Stimulated activated CD8-positive, alpha-beta memory T cell treated with anti-CD3 and anti-CD28 coated beads, Interleukin-12 subunit alpha, Interleukin-12 subunit beta, amount 100 ng/mL, for 1 hour (primary cell): ENCODE measurements at places on chromosomes 4 and X.

- DNase-seq = no peak
These were observed 19.0 kb downstream of the NKX6-1 start for GRCh38 chr4:84480082-84480481.

GRCh38 chr4:18403327-18403726 lies 381.8 kb upstream of the LCORL start:
- no peak for DNase-seq

DNA sequence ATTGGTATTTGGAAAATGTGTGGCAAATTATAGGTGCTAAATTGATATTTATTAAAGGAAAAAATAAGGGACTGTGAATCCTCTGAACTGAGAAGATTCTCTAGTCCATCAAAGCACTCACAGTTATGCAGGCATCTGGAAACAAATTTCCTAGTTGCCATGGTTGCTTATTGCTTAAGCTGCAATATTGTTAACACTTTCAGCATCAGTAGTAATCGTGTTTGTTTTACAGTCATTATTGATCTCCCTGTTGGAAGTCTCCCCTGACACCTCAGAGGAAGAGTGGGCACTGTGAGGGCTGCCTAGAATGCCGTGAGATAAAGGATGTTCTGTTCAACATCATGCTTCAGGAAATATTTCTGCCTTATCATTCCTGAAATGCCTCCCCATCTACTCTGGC lies 2004.3 kb upstream of the ADGRL3 start:
- no peak for DNase-seq

- DNase-seq = no peak
These were observed 9.7 kb upstream of the PLA2G12A start for GRCh38 chr4:109739547-109739946.

GRCh38 chr4:6116696-6117285 lies 83.6 kb downstream of the JAKMIP1 start:
- no peak for DNase-seq

DNA sequence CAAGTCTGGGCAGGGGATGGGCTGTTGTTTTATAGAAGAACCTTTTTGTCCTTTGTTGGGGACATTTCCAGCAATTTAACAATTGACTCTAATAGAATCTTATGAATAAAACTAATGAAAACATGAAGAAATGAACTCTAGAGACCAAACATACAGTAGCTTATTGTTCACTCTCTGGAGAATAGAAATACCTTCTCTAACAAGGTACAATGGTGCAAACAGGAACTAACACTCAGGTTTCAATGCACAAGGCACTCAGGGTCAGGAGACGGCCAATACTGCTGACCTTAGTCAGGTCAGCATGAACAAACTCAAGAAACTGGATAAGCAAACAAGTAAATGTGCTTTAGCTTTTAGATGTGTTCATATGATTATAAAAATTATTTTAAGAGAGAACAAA lies 39.6 kb upstream of the FBXW7 start:
- no peak for DNase-seq

- DNase-seq = no peak
These were observed 7.8 kb upstream of the CLOCK start for GRCh38 chr4:55554453-55555030.
